ENCODE measurements at places on chromosomes 16 and 17.

- DNase-seq, result no peak
Measured at GRCh38 chr16:12902511-12903372, 1.3 kb downstream of the SHISA9 start.

GRCh38 chr17:31497431-31497830 lies 106.0 kb downstream of the RAB11FIP4 start:
- DNase-seq, result no peak

GRCh38 chr16:14509055-14509454 lies 121.0 kb downstream of the PARN start:
- DNase-seq, result no peak

- no peak for DNase-seq
Measured at GRCh38 chr17:81712468-81713003, 452 bp downstream of the SLC25A10 start.

- no peak for DNase-seq
Measured at GRCh38 chr17:35730400-35731005, 936 bp upstream of the RASL10B start.

- no peak for DNase-seq
Measured at GRCh38 chr17:47288531-47289116, 35.0 kb downstream of the ITGB3 start.

GRCh38 chr17:73211745-73212144 lies 18.9 kb downstream of the COG1 start:
- DNase-seq, result no peak

- DNase-seq, result no peak
Measured at GRCh38 chr17:6506679-6507231, 49.6 kb downstream of the PITPNM3 start.

- peak; percentile 80 for DNase-seq
Measured at GRCh38 chr16:12801511-12802042, 2.1 kb downstream of the CPPED1 start.

DNA sequence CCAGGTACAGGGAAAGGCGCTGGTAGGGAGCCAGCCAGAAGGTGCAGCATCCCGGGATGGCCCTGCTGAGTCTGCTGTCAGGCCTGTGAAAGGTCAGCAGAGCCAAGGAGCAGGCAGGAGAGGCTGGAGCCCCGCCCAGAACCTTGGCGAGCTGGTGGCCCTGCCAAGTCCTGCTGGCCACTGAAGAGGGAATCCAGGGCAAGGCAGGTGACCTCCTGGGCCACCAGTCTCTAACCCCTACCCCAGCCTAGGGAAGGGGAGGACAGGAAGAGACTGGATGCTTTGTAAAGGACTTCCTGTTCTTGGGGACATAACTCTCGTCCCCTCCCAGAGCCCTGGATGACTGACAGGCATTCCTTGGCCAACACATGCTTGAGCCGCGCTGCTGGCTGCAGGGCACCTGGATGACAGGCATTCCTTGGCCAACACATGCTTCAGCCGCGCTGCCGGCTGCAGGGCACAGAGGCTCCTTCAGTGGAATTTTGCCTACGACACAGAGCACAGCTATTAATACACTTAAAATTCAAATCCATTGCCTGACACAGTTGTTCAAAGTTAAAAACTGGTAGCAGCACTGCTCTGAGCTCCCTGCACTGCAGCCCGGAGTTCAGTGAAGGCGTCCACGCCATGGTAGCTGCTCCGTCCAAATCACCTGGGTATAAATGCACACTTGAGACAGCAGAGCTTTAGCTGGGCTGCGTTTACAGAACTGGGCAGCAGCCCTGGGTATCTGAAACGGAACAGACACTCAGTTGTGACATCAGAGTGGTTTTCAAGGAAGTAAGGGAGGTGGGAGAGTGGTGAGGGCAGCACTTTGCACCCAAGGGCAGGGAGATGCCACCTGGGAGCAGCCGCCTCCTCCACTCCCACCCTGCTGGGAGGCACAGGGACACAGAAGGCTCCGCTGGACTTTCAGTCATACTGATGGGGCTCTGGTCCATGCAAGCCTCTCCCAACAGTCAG lies 2.0 kb upstream of the BRICD5 start:
- no peak for DNase-seq

Data from HS-5 (cell line).